ENCODE measurements at places on chromosomes 1 and 21.
A peak's percentile ranks its signal among the peaks of the same experiment; 100 is the strongest.

DNA sequence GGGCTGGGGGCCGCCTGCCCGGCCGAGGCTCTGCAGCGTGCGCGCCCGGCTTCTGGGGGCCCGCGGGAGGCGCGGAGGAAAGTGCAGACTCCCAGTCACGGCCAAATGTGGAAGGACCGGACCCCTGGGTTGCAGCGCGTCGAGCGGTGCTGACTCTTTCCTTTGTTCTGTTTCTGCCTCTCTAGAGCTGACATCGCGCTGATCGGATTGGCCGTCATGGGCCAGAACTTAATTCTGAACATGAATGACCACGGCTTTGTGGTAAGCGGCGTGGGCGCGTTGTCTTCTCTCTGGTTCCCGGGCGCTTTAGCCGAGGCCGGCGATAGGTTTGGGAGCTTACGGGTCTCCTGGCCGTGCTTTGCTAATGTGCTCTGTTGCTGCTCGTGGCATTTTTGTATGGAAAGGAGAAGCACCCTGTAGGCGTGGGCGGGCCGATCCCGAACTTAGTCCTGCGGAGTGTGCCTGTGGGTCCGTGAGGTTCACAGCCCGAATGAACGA lies 629 bp downstream of the PGD start:
- peak; percentile 34 for DNase-seq

DNA sequence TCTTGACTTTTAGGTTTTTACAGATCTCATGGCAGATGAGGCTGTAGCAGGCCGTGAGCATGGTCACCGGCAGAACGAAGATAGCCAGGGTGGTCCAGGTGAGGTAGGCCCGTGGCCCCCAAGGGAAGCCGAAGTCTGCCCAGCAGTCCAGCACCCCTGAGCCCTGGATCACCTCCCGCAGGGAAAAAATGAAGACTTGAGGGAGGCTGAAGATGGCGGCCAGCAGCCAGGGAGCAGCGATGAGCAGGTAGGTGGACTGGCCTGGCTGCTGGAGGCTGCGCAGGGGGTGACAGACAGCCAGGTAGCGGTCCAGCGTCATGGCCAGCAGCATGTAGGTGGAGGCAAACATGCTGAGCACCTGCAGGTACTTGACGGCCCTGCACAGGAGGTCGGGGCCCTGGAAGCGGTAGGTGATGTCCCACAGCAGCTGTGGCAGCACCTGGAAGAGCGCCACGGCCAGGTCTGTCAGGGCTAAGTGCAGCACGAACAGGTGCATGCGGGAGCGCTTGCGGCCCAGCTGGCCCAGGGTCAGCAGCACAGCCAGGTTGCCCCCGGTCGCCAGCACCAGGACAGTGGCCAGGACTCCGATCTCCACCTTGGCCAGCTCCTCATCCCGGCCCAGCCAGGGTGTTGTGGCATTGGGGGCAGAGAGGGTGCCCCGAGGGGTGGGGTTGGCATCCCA lies 856 bp downstream of the AVPR1B start:
- DNase-seq, result no peak

DNA sequence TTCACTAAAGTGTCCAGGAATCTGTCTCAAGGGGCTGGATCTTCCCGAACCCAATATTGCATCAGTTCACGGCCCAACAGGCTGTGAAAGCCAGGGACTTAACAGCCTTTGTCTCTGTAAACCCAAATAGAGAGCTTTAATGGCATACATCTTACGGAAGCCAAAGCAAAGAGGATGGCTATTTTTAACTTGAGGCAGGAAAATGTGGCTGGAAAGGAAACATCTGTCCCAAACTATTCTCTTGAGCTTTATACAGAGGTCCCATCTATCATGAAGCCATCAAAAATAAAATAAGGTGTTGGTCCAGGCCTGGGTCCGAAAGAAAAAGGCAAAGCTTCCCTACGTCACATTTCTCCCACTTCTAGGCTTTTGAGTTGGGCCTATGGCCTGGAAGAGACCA lies 7.7 kb upstream of the CD34 start:
- DNase-seq, result no peak

GRCh38 chr1:109341944-109342930 lies 35.4 kb upstream of the MYBPHL start:
- DNase-seq, result no peak

- DNase-seq, result peak; percentile 93
Measured at GRCh38 chr1:11908095-11908675, 18.0 kb downstream of the KIAA2013 start.

GRCh38 chr21:38123626-38124025 lies 133.2 kb upstream of the KCNJ15 start:
- DNase-seq, result no peak

All from hepatocyte (in vitro differentiated cells).